Calu3 (cell line): ENCODE measurements at places on chromosomes 7 and 10.

- no peak for DNase-seq
Measured at GRCh38 chr10:5576780-5577624, 52.2 kb downstream of the CALML3 start.

GRCh38 chr10:16184906-16185305 is 251.9 kb upstream of the PTER start:
- no peak for DNase-seq

DNA sequence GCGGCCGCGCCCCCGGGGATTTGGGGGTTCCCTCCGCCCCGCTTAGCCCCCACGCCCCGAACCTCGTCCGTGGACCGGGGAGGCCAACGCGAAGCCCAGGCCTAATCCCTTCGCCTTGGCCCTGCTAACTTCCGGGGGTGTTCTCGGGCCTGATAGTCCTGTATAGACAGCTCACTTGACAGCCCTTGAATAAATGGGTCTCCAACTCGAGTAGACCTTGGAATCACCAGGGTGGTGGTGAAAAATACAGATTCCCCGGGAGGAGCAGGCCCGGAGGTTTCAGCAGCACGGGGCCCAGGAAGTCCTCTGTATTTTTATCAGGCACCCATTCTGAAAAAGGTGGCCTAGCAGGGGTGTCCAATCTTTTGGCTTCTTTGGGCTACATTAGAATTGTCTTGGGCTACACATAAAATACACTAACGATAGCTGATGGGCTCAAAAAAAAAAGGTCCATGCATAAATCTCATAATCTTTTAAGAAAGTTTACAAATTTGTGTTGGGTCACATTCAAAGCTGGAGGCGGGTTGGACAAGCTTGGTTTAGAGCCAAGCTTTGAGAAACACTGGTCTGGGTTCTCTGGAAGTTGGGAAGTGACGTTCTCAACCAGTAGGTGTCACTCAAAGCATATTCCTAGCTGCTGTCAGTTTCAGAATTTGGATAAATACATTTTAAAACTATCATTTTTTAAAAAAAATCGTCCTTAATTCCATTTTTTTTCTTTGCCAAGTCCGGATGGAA is 221.7 kb downstream of the PHTF2 start:
- DNase-seq, result peak; percentile 45

DNA sequence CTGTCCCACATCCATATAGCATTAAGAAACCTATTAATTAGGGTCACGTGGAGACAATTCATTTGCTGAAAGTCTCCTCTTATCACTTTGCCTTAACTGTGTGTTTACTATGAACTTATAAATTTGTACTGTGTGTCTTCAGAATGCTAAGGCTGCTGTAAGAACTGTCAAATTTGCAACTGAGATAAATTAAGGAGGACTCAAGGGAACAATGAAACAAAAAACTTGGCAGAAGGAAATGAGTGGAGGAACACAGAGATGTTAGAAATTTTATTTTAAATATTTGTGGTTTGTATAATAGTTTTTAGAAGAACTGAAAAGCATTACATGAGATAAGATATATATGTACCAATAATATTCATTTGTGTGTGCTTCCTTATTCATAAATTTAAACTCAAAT is 1005.3 kb upstream of the SORCS1 start:
- DNase-seq, result no peak

GRCh38 chr10:70158113-70158512 is 11.6 kb upstream of the TYSND1 start:
- DNase-seq, result no peak

GRCh38 chr10:58896229-58896628 is 280.2 kb upstream of the PHYHIPL start:
- peak; percentile 7 for DNase-seq

GRCh38 chr7:37674531-37674930 is 9.0 kb upstream of the GPR141 start:
- DNase-seq, result no peak

- no peak for DNase-seq
Measured at GRCh38 chr10:131978851-131979250, 2.9 kb downstream of the BNIP3 start.

GRCh38 chr7:133355325-133355708 is 102.4 kb downstream of the EXOC4 start:
- DNase-seq, result no peak

DNA sequence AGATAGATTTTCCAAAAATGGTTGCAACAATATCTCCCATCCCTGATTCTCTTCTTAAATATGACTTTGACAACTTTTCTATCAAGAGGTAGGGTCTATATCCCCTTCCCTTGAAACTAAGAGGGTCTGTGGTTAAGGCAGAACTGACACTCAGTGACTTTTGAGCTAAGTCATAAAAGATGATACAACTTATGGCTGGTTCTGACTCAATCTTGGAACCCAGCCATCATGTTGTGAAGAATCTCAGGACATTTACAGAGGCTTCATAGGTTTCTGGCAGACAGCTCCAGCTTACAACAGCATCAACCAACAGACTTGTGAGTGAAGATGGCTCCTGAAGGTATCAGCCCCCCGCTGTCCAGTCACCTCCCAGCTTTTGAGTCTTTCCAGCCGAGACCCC is 203.5 kb downstream of the RNLS start:
- DNase-seq, result no peak
